ENCODE measurements at places on chromosomes 16 and 17.

- DNase-seq = no peak
These were observed 193.5 kb upstream of the KIF2B start for GRCh38 chr17:53629188-53629587.

DNA sequence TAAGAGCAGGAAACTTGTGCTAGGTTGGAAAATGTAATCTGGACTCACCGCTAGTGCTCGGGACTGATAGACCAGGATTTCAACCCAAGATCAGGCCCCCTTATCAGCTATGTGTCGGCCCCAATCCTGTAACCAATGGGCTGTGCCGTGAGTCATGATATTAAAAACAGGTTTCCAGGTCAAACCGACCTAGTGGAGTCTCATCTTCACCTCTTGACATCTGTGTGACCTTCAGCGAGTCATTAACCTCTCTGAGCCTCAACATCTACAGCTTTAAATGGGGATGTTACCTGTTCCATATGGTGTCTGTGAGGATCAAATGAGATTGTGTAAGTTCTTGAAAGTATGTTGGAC, 512 bp downstream of the PMM2 start:
- DNase-seq = no peak

GRCh38 chr16:8964462-8964861, 756 bp upstream of the USP7 start:
- no peak for DNase-seq

- no peak for DNase-seq
These were observed 3.2 kb downstream of the MAP1LC3B start for GRCh38 chr16:87395181-87395842.

GRCh38 chr17:57577751-57578607, 167.1 kb downstream of the CCDC182 start:
- DNase-seq = no peak

DNA sequence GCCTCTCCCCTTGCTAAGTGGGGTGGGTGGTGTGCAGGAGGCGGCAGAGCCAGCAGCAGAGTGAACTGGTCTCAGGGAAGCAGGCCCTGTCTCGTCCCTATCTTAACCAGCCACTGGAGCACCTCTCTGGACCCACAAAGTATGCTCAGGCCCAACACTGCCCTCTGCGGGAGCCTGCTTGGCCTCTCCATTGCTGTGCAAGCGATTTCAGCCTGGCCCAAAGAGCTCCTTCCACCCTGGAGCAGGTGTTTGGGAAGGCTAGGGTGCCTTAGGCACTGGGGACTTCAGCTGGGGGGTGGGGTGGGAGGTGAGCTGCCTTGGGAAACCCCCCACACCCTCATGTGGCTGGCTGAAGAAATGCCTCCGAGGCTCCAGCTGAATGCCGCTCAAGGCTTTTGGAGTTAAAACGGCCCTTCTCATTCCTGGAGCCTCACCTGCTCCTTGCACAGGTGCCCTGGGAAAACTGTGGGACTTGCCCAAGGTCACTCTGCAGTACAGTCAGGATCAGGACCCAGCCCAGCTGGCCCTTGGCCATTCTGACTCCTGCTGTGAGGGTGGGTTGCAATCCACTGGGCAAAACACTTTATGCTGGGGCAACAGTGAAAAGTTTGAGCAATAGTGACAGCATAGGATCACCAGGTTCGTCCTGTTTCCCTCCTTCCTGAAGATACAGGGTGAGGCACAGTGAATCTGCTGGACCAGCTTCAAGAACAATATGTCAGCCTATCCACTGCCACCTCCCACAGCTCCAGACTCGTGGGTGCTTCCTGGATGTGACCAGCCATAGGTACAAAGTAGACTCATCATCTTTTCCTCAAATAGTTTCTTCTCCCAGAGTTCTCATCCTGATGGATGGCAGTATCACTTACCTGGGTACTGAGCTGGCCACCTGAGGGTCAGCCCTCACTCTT, 5.9 kb upstream of the UBE2O start:
- DNase-seq = peak; percentile 78

GRCh38 chr16:78503602-78504001, 404.1 kb downstream of the WWOX start:
- DNase-seq = peak; percentile 32

- no peak for DNase-seq
These were observed 23.3 kb upstream of the CCR7 start for GRCh38 chr17:40588552-40588951.

DNA sequence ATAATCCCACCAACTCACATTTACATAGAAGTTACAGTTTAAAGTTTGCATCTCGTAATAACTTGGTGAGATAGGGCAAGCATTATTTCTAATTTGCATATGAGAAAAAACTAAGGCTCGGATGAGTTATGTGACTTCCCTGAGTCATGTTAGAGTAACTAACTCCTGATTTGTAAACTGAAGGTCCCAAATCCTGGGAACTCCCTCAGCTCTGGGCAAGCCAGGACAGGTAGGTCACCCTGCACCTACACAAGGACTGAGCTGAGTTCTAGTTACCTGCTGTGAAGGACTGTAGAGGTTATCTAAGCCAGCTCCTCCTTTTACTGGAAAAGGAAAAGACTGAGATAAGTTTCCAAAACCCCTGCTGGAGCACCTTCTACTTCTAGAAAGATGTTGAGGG, 92.1 kb upstream of the HLF start:
- peak; percentile 7 for DNase-seq

DNA sequence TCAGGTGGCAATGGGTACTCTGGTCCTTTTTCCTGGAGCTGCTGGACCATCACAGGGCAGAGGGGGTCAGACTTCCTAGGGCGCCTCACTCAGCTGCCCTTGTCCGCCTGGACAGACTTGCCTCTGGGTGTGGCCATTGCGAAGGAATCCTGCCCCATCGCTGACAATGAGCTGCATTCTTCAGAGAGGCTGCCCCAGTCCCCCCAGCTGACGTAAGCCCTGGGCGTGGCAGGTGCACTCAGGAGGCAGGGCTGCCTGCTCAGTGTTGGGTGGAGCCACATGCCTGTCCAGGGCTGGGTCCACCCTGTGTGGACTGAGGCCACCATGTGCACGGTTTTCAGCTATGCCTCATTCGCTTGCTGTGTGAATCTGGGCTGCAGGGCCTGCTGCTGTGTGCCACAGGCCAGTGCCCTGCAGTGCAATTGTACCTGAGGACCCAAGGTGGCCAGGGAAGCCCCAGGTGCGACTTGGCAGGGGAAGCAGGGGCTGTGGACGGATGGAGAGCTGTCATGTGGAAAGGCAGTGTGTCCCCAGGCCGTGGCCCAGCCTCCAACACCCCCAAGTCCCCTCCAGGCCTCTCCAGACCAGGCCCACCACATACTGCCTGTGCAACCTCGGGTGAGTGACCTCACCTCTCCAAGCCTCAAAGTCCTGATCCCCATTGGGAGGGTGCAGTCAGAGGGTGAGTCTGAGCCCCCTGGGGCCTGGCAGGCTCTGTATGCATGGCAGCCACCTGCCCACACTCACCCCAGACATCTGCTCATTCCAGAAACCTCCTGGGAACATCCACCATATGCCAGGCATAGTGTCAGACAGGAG, 14.0 kb upstream of the MPRIP start:
- DNase-seq = no peak

DNA sequence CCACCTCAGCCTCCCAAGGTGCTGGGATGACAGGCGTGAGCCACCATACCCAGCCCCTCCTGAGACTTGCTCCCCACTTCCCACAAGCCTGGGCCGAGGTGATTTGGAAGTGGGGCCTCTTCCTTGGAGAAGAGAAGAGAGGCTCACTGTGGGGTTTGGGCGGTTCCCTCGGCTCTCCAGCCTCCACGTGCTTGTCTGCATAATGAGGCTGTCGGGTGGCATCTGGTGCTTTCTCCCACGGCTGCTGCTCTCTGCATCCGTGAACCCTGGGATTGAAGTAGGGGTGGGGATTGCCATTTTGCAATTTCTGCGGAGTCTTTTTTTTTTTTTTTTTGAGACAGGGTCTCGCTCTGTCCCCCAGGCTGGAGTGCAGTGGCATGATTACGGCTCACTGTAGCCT, 101.4 kb downstream of the RAP1GAP2 start:
- no peak for DNase-seq

- no peak for DNase-seq
These were observed 10.9 kb upstream of the TBX2 start for GRCh38 chr17:61388561-61389356.

DNA sequence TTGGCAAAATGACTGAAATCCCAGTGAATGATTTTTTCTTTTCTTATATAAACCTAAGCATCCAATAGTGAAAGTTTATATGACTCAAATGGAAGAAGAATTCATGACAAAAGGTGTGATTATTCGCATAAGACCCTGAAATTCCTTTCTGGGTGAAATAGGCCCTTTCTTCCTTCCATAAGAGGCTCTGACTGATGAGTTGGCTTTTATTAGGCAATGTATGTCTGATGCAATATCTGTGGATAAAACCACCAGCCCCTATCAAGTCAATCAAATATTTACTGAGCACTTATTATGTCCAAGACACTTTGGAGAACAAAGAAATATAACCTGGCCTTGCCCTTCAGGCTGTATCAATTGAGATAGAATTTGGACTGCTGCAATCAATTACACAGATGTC, 316.6 kb downstream of the CDH13 start:
- no peak for DNase-seq

DNA sequence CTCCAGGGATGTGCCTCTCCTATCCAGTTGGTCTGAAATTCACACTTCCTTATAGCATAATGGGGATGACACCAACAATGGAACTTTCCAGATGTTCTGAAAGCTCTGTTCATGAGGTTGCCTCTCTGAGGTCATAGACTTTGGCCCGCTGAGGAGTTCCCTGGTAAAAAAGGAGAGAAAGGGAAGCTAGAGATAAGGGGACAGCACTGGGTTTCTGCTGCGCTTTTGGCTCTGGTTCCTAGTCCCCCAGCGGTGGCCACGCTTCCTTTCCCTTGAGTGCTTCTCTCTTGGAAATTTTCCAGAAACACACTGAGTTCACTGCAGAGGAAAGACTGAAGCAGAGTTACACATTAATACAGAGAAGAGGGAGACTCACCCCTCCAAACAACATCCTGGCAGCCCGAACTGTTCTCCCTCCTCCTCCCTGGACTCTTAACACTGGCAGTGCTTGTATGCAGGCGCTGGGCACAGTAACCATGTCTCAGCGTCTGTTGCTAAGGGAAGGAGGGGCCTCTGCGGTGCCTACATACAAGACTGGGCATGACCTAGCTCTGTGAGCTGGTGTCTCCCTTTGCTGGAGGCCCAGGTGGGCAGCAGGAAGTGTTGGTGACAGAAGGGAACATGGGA, at the start of gene DNAH3:
Gene DNAH3 (minus strand): TSS at position 472 of the 627 bp plus-strand sequence. CDS start 527 bp downstream, outside the sequence.
- DNase-seq = no peak

Measured in GM20000 (cell line).